Activated naive CD8-positive, alpha-beta T cell treated with anti-CD3 and anti-CD28 coated beads, Interleukin-2, amount 50 U/mL, for 24 hours (primary cell): ENCODE measurements at places on chromosomes 7 and 10.
A peak's percentile ranks its signal among the peaks of the same experiment; 100 is the strongest.

- H3K36me3 ChIP-seq: no peaks in the 10 kb centered on the region
- DNase-seq: no peak
- H3K4me3 ChIP-seq: no peak overlapping the region
Observed at GRCh38 chr7:127245002-127245401, 7.7 kb downstream of the GRM8 start.

DNA sequence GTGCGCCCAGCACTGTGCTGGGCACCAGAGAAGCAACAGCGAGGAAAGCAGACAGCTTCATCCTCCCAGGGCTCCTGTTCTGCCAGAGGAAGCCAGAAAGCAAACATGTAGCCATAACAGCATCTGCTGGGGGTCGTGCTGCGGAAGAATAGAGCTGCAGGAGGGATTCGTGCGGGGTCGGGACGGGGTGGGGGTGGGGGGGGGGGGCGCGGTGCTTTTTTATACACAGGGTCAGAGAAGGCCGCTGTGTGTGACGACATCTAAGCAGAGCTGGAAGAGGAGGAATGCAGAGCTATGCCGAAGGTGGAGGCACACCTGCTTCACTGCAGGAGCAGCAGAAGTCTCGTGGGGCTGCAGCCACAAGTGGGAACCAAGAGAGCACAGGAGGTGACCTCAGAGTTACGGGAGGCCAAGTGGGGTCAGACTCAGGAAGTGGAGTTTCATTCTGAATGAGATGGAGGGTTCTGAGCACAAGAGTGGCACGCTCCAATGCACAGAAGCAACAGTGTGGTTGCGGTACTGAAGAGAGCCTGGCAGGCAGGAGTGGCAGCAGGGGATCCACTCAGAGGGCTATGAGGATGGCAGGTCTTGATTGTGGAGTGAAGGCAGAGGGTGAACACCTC lies 11.1 kb downstream of the PKD1L1 start:
- H3K4me1 ChIP-seq: peaks cover 6% of the 10 kb centered on the region
- no peaks in the 10 kb centered on the region for H3K27me3 ChIP-seq
- peak; percentile 12 for DNase-seq
- no peak overlapping the region for H3K4me3 ChIP-seq
- H3K36me3 ChIP-seq: no peaks in the 10 kb centered on the region

GRCh38 chr7:130394421-130395195 lies 14.3 kb downstream of the CPA1 start:
- H3K27me3 ChIP-seq: no peaks in the 10 kb centered on the region
- H3K4me3 ChIP-seq: peak overlapping the region; percentile 39
- H3K27ac ChIP-seq: peak overlapping the region; percentile 67
- peaks cover 25% of the 10 kb centered on the region for H3K4me1 ChIP-seq

DNA sequence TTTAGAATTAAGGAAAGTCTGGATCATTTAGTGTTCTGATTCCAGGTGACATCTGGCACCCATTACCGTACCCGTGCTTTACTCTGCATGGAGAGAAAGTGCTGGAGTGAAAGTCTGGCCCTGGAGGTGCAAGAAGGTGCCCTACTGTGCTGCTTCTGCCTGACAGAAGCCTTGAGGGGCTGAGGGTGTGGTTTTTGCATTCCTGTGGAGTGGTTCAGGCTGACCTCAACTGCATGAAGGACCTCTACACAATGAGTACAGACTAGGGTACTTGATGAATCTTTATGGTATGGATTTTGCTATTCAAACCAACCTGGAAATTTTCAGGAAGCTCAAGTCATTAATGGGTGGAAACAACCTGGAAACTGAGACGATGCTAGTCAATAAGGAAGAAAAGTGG lies 45.1 kb upstream of the GSAP start:
- peaks cover 5% of the 10 kb centered on the region for H3K27me3 ChIP-seq
- H3K36me3 ChIP-seq: no peaks in the 10 kb centered on the region
- H3K4me1 ChIP-seq: peaks cover 19% of the 10 kb centered on the region
- H3K27ac ChIP-seq: no peak overlapping the region

DNA sequence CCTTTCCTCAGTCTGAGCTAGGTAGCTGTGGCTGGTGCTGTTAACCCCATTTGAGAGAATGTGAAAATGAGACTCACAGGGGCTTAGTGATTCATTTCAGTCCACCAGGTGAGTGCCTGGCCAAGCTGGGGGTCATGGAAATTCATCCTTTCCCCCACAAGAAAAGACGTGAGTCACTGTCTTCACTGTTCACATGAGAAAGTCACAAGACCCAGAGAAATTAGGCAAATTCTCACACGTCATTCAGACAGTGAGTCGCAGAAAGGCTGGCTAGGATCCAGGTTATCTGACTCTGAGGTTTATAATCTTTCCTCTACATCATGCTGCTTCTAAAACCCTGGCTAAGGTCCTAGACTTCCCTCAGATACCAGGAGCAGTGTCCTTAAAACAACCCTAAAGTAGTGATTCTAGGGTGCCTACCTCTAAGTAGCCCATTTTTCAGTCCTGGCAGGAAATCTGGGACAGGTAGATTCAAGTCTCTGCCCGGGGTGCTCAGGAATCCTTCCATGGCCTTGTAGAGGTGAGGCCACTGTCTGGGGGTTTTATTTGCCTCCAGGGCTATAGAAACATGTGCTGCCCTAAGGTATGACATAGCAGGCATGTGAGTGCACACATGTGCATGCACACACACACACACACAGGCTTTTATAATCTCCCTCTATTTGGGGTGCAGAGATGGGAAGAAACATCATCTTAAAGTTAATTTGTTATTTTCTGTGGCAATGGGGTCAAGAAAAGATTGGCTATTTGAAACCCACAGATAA lies 427.9 kb upstream of the CELF2 start:
- no peak overlapping the region for H3K4me3 ChIP-seq
- no peak overlapping the region for H3K27ac ChIP-seq
- DNase-seq: peak; percentile 2
- H3K4me1 ChIP-seq: peaks cover 8% of the 10 kb centered on the region
- no peaks in the 10 kb centered on the region for H3K36me3 ChIP-seq

DNA sequence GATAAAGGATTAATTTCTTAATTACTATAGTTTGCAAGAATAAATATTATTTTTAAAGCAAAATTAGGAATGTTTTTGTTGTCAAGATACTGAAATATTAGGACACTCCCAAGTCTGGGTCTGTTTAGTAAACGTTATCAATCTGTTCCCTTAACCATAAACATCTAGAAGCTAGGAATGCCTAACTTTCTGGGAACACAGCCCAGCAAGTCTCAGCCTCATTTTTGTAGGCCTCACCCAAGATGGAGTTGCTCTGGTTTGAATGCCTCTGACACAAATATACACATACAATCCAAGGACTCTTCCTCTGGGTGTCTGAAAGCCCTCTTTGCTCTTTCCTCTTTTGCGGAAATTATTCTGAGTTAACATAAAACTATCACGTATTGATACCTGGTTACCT lies 487.4 kb upstream of the CELF2 start:
- H3K4me1 ChIP-seq: no peaks in the 10 kb centered on the region
- no peak overlapping the region for H3K27ac ChIP-seq
- no peak overlapping the region for H3K4me3 ChIP-seq
- H3K27me3 ChIP-seq: peaks cover 8% of the 10 kb centered on the region

- H3K27me3 ChIP-seq: peaks cover 13% of the 10 kb centered on the region
- H3K4me3 ChIP-seq: no peak overlapping the region
- no peaks in the 10 kb centered on the region for H3K36me3 ChIP-seq
- peaks cover 30% of the 10 kb centered on the region for H3K4me1 ChIP-seq
Observed at GRCh38 chr10:35092851-35093250, 2.7 kb upstream of the CUL2 start.

DNA sequence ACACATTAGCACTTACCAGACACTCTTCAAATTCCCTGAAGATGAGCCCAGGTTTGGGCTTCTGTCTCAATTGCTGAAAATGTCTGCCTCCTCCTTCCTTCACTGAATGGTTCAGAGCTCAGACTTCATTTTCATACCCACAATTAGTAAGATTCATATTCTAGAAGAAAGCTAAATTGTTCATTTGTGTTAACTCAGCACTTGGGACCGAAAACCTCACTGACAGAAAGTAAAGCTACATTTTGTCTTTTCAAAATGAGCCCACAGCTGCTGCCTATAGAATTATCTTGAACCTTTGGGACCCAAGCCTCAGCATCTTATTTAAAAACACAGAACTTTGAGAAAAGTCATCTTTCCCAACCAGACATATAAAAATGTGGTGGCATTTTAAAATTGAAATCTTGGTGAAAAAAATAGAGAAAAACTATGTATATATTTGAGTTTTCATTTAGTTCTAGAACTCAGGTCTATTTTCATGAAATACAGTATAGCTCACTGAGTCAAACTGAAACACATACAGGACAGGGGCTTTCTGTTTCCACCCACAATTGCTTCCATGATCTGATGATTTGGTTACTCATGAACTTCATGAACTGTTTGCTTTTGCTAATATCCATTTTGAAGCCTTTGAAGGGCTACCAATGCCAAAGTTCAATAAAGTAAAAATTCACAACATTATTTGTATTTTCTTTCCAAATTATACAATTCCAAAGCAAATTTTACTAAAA lies 119.1 kb upstream of the PFKP start:
- H3K36me3 ChIP-seq: no peaks in the 10 kb centered on the region
- H3K4me1 ChIP-seq: peaks cover 32% of the 10 kb centered on the region
- H3K4me3 ChIP-seq: no peak overlapping the region
- no peak for DNase-seq

DNA sequence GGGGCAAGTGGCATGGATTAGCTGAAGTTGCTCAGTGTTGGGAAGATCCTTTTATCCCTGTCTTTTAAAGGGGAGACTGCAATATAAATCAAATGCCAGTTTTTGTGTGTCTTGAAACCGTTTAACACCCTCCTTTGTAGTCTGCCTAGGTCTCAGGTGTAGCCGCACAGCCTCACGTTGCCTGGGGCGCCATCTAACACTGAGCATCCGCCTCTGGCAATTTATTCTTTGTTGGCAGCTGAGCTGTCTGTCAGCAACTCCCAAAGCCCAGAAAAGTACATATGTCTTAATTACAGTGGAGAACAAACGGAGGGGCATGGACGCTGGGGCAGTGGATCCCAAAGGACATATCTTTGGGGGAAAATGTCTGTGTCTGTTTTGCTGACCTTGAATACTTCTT lies 254.7 kb downstream of the STK31 start:
- H3K4me1 ChIP-seq: peaks cover 11% of the 10 kb centered on the region
- no peak for DNase-seq
- H3K4me3 ChIP-seq: no peak overlapping the region
- H3K27me3 ChIP-seq: peaks cover 5% of the 10 kb centered on the region
- no peaks in the 10 kb centered on the region for H3K36me3 ChIP-seq
- H3K27ac ChIP-seq: no peak overlapping the region

- H3K4me3 ChIP-seq: no peak overlapping the region
- peaks cover 4% of the 10 kb centered on the region for H3K27me3 ChIP-seq
- H3K27ac ChIP-seq: no peak overlapping the region
- DNase-seq: no peak
- no peaks in the 10 kb centered on the region for H3K4me1 ChIP-seq
Observed at GRCh38 chr10:78462176-78462575, 428.5 kb downstream of the RPS24 start.

GRCh38 chr10:110431659-110432058 lies 66.0 kb upstream of the DUSP5 start:
- H3K4me1 ChIP-seq: peaks cover 38% of the 10 kb centered on the region
- H3K36me3 ChIP-seq: no peaks in the 10 kb centered on the region
- no peak for DNase-seq
- no peaks in the 10 kb centered on the region for H3K27me3 ChIP-seq
- no peak overlapping the region for H3K4me3 ChIP-seq
- H3K27ac ChIP-seq: no peak overlapping the region

GRCh38 chr7:129559564-129559963 lies 52.0 kb upstream of the NRF1 start:
- H3K4me3 ChIP-seq: no peak overlapping the region
- H3K36me3 ChIP-seq: no peaks in the 10 kb centered on the region
- no peak for DNase-seq
- H3K27ac ChIP-seq: no peak overlapping the region
- peaks cover 12% of the 10 kb centered on the region for H3K27me3 ChIP-seq
- H3K4me1 ChIP-seq: no peaks in the 10 kb centered on the region

DNA sequence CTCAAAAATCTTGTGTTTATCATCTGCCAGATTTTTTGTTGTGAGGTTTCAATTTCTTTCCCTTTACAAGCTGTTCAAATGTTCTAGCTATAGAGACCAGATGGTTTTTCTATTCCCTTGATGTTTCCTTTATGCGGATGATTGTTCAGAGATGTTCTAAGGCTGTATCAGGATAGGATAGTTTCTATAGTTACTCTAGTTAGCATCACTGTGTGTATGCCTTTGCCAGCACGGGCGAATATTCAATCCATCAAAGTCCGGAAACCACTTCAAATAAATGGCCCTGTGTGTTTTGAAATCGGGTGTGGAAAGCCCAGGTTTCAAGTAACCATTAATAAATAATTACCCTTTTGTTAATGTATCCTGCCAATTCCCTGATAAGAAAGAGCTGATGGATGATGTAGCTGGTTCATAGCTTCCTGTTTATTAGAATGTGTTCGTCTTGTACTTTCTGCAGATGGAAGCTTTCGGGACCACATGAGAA lies 149.8 kb upstream of the PRKCQ start:
- no peak overlapping the region for H3K4me3 ChIP-seq
- H3K27ac ChIP-seq: no peak overlapping the region
- H3K36me3 ChIP-seq: no peaks in the 10 kb centered on the region
- DNase-seq: no peak

DNA sequence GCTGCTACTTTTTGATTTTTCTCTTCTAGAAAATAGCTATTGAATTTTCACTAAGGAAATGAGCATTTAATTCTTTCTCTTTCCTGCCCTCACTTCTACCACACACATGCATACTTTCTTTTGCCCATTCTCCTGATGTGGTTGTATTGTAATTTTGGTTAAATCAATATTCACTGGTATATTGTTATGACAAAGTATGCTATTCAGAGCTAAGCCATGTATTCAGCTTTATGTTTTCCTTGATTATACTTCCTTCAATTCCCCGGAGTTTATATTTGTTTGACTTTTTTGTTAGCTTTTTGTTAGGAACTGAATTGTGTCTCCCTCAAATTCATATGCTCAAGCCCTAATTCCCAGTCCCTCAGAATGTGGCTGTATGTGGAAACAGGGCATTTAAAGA lies 24.0 kb downstream of the LRRC72 start:
- H3K27ac ChIP-seq: no peak overlapping the region
- H3K4me3 ChIP-seq: no peak overlapping the region
- no peaks in the 10 kb centered on the region for H3K36me3 ChIP-seq
- peaks cover 2% of the 10 kb centered on the region for H3K27me3 ChIP-seq
- no peak for DNase-seq

- H3K27me3 ChIP-seq: no peaks in the 10 kb centered on the region
- H3K36me3 ChIP-seq: peaks cover 74% of the 10 kb centered on the region
- H3K4me3 ChIP-seq: no peak overlapping the region
- DNase-seq: no peak
- peaks cover 39% of the 10 kb centered on the region for H3K4me1 ChIP-seq
Observed at GRCh38 chr7:107917763-107918651, 27.0 kb downstream of the DLD start.

DNA sequence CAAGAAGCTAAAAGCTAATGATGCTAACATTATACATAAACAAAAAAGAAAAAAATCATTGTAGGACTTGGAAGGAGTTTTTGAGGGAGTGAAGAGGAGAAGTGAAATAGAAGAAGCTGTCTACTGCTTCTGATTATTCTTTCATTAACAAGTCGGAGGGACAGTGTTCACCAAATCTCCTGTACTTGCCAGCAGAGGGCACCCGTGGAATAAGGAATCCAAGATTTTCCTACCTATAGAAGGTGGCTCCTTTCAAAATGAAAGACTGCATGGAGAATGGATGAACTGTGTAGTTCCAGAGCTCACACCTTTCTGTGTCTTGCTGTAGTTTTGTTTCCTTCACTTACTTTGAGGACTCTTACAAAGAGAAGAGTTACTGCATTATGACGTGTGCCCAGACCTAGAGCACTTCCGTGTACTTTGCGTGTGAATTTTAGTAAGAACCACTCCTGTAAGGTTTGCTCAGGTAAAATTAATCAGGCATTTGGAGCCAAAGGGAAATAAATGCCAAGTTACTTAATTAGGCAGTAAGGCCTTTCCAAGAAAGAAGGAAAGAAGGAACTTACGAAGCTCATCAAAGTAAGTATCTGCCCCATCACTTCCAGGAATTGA lies 145.1 kb downstream of the SEMA3D start:
- DNase-seq: peak; percentile 29
- no peaks in the 10 kb centered on the region for H3K36me3 ChIP-seq
- no peaks in the 10 kb centered on the region for H3K4me1 ChIP-seq
- no peak overlapping the region for H3K4me3 ChIP-seq
- H3K27me3 ChIP-seq: peaks cover 3% of the 10 kb centered on the region
